T-cell (primary cell): ENCODE measurements at places on chromosomes 16 and 17. TPM values are rescaled to one million over a fixed set of nuclear protein-coding genes. Genes with fewer than 3 reads are reported as not detected.

ENPP7 gene
- total RNA-seq: 0.15 TPM

IL21R gene
- total RNA-seq: 44.3 TPM

FXR2 gene
- 44.7 TPM for total RNA-seq

MT3 gene
- total RNA-seq: 0.73 TPM

GRCh38 chr16:86424985-86425384 lies 85.3 kb upstream of the FOXF1 start:
- no peak for DNase-seq
- H3K27ac ChIP-seq: no peak overlapping the region
- H3K27me3 ChIP-seq: peaks cover 15% of the 10 kb centered on the region
- no peaks in the 10 kb centered on the region for H3K36me3 ChIP-seq

MYH8 gene
- total RNA-seq: not detected

- H3K27ac ChIP-seq: no peak overlapping the region
- no peak overlapping the region for H3K4me3 ChIP-seq
- H3K4me1 ChIP-seq: peaks cover 14% of the 10 kb centered on the region
Observed at GRCh38 chr16:77308163-77308561, 109.0 kb downstream of the SYCE1L start.

GRCh38 chr16:11356573-11357331 lies 11.5 kb downstream of the RMI2 start:
- H3K36me3 ChIP-seq: no peaks in the 10 kb centered on the region
- DNase-seq: no peak
- H3K4me1 ChIP-seq: peaks cover 32% of the 10 kb centered on the region
- H3K27me3 ChIP-seq: no peaks in the 10 kb centered on the region

DNA sequence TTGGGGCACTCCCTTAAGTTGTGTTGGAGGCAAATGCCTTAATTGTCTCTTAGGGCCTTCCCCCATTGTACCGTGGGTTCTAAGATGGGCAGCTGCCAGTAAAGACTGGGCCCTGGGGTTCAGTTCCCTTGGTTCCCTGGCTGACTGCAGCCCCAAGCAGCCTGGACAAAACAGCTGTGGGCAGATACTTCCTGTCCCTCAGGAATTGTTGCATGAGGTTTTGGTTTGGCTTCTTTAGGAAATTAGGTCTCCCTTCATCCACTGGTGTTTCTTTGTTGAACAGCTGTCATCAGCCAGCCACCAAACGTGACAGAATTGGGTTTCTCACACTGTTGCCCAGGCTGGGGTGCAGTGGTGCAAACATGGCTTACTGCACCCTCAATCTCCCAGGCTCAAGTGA lies 42.0 kb upstream of the ETV4 start:
- H3K4me1 ChIP-seq: no peaks in the 10 kb centered on the region
- DNase-seq: no peak
- no peaks in the 10 kb centered on the region for H3K27me3 ChIP-seq
- no peak overlapping the region for H3K4me3 ChIP-seq
- H3K27ac ChIP-seq: no peak overlapping the region

BCAR1 gene
- 1.6 TPM for total RNA-seq

NEURL4 gene
- 90.2 TPM for total RNA-seq

GRCh38 chr17:5978496-5978895 lies 91.7 kb upstream of the WSCD1 start:
- no peak overlapping the region for H3K27ac ChIP-seq
- H3K36me3 ChIP-seq: no peaks in the 10 kb centered on the region
- no peaks in the 10 kb centered on the region for H3K4me1 ChIP-seq
- no peaks in the 10 kb centered on the region for H3K27me3 ChIP-seq

DNA sequence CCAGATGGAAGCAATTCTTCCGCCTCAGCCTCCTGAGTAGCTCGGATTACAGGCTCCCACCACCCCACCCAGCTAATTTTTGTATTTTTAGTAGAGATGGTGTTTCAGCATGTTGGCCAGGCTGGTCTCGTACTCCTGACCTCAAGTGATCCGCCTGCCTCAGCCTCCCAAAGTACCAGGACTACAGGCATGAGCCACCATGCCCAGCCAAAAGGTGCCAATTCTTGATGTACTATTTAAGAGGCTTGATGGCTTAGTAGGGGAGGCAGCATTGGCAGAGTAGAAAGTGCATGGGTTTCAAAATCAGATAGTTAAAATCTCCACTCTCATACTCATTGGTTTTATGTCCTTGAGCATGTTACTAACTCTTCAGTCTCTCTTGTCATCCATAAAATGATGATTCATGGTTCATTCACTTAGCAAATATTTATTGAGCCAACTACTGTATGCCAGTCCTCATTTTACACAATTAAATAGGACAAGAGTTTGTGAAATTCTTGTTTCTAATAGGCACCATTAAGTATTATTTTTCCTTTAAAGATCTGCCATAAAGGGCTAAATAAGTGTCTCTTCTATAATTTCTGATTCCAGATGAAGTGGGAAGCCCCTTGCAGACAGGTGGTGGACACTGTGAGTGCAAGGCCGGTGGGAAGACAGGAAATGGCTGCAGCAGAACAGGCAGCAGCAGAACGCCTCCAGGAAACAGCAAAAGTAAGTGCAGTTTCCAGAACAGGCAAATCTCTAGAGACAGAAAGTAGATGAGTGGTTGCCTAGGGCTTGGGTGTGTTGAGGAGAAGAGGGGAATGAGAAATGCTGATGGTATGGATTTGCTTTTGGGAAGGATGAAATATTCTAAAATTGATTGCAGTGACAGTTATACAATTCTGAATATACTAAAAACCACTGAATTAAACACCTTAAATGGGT lies 8.2 kb upstream of the RPL27 start:
- no peaks in the 10 kb centered on the region for H3K27me3 ChIP-seq
- peaks cover 21% of the 10 kb centered on the region for H3K36me3 ChIP-seq
- H3K4me1 ChIP-seq: no peaks in the 10 kb centered on the region
- no peak for DNase-seq
- H3K4me3 ChIP-seq: no peak overlapping the region

DNA sequence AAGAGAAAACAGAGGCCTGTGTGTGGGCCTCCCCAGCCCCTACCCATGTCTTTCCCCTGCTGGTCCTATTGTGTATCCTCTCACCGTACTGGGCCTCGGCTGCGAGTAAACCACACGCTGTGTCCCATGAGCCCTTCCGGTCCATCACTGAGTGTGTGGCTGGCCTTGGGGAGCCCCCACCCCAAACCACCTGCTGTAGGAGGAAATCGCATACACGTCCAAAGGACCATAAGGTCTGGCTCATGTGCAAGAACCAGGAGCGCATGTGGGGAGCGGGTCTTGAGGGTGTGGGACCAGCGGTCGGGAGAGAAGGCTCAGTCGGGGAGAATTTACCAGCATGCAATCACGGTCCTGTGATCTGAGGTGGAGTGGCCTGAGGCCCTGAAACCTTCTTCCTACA lies 38.4 kb upstream of the DNAH17 start:
- no peak overlapping the region for H3K27ac ChIP-seq
- no peak overlapping the region for H3K4me3 ChIP-seq
- no peak for DNase-seq
- H3K4me1 ChIP-seq: no peaks in the 10 kb centered on the region

DNA sequence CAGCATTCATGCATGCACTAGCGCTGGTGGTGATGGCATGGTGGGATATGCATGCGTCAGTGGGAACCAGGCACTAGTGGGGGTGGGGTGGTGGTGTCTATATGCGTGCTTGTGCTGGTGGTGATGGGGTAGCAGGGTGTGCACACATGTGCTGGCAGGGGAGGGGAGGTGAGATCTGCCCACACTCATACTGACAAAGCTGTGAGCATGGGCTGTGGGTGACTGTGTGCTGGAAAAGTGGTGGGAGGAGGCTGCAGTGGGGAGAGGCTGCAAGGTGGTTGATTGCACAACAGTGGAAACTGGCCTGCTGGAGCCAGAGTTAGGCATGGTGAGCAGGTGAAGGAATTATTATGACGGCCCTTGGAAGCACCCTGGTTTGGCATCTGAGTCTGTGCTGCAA lies 31.3 kb upstream of the TEKT1 start:
- H3K27ac ChIP-seq: no peak overlapping the region
- H3K27me3 ChIP-seq: peaks cover 9% of the 10 kb centered on the region
- H3K4me1 ChIP-seq: peaks cover 2% of the 10 kb centered on the region
- no peaks in the 10 kb centered on the region for H3K36me3 ChIP-seq

SLC13A2 gene
- total RNA-seq: not detected

- H3K4me1 ChIP-seq: no peaks in the 10 kb centered on the region
- no peaks in the 10 kb centered on the region for H3K27me3 ChIP-seq
- no peak overlapping the region for H3K4me3 ChIP-seq
- DNase-seq: no peak
Observed at GRCh38 chr17:9860851-9861250, 35.1 kb downstream of the GLP2R start.

DNA sequence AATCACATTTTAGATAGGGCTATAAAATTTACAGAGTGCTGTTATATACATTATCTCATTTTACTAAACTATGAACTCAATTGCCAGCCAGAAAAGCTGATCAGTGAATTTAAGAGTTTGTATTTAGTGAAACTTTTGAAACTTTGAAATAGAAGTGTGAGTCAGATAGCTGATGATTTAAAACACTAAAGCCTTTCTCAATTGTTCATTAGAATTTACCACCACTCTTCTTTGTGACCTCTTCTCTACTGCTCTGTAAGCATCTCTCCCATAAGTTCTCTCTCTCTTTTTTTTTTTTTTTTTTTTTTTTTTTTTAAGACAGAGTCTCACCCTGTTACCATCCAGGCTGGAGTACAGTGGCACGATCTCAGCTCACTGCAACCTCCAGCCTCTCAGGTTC lies 43.7 kb downstream of the GOSR1 start:
- H3K27me3 ChIP-seq: no peaks in the 10 kb centered on the region
- H3K36me3 ChIP-seq: peaks cover 16% of the 10 kb centered on the region
- DNase-seq: no peak
- no peak overlapping the region for H3K27ac ChIP-seq
- no peak overlapping the region for H3K4me3 ChIP-seq

DNA sequence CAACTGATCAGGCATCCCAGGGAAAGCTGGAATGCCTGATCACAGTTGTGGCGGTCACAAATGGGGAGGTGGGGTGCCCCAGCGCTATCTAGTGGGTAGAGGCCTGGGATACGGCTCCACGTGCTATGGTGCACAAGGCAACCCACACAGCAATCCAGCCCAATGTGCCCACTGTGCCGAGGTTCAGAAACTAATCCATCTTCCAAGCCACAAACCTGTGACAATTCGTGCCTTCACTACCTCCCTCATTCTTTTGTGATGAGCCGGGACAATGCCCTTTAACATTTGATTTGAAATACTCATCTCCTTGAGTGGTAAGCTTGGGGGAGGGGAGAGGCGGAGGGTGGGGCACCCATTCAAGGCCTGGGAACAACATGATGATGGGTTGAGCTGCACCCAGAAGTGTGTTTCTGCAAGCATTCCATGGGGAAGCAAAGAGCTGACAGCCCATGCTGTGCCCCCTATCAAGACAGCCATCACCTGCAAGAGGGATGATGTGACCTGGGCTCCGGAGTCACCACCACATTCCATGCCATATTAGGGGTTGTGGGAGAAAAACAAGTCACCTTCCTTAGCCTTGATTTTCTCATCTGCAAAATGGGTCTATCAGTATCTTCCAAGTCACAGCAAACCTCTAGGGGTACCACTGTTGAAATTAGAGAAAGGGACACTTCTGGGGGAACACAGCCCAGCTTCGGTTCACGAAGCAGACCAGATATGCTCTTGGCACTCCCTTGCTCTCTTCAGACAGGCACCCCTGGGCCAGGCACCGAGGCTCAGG lies 3.7 kb downstream of the ELOB start:
- no peaks in the 10 kb centered on the region for H3K27me3 ChIP-seq
- peaks cover 10% of the 10 kb centered on the region for H3K4me1 ChIP-seq
- no peak overlapping the region for H3K4me3 ChIP-seq
- H3K36me3 ChIP-seq: peaks cover 63% of the 10 kb centered on the region
- DNase-seq: no peak

- no peaks in the 10 kb centered on the region for H3K27me3 ChIP-seq
- peaks cover 9% of the 10 kb centered on the region for H3K36me3 ChIP-seq
- DNase-seq: no peak
- H3K27ac ChIP-seq: no peak overlapping the region
- no peak overlapping the region for H3K4me3 ChIP-seq
- H3K4me1 ChIP-seq: peaks cover 7% of the 10 kb centered on the region
Observed at GRCh38 chr17:17805575-17805974, 31.2 kb downstream of the SREBF1 start.

FDXR gene
- 20.7 TPM for total RNA-seq

- no peaks in the 10 kb centered on the region for H3K27me3 ChIP-seq
- H3K4me1 ChIP-seq: no peaks in the 10 kb centered on the region
- no peak overlapping the region for H3K27ac ChIP-seq
- no peak for DNase-seq
- no peaks in the 10 kb centered on the region for H3K36me3 ChIP-seq
- H3K4me3 ChIP-seq: no peak overlapping the region
Observed at GRCh38 chr17:66850692-66851091, 15.8 kb downstream of the CACNG5 start.

DNA sequence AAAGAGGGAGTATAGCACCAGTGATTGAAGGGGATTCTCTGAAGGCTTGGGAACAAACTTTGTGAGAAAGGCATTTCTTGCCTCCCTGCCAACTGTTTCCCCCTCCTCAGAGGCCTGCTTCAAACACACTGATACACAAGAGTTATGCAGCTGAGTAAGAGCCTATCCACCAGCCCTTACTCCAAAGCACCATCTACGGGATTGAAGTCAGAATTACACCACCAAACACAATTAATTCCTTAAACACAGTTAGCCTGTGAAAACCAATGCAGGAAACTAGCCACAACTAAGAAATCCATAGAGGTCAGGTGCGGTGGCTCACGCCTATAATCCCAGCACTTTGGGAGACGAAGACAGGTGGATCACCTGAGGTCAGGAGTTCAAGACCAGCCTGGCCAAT lies 138.3 kb downstream of the SHCBP1 start:
- H3K4me3 ChIP-seq: no peak overlapping the region
- no peak for DNase-seq
- no peaks in the 10 kb centered on the region for H3K36me3 ChIP-seq
- H3K4me1 ChIP-seq: no peaks in the 10 kb centered on the region
- no peak overlapping the region for H3K27ac ChIP-seq

BRCA1 gene
- 2.8 TPM for total RNA-seq

DNA sequence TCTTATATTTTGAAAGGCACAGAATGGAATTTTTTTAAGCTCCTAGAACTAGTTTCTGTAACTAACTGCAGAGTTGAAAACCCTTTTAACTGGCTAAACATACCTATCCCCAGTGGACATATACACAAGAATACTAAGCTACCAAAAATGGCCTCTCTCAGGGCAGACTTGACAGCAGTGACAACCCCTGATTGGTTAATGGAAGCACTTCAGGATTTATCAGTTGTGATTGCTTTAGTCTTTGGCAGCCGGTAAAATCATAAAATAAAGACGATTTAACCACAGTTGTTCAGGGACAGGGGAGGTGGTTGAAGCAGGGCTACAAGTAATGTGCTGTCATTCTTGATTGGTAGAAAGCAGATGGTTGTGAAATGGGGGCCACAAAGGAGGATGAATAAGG lies 452.0 kb upstream of the SOX9 start:
- H3K36me3 ChIP-seq: no peaks in the 10 kb centered on the region
- no peak overlapping the region for H3K27ac ChIP-seq
- H3K27me3 ChIP-seq: no peaks in the 10 kb centered on the region

RTN4RL1 gene
- 1.1 TPM for total RNA-seq

- H3K4me1 ChIP-seq: no peaks in the 10 kb centered on the region
- H3K4me3 ChIP-seq: no peak overlapping the region
- H3K27ac ChIP-seq: no peak overlapping the region
- H3K36me3 ChIP-seq: no peaks in the 10 kb centered on the region
- no peak for DNase-seq
Observed at GRCh38 chr17:53462393-53462811, 360.3 kb upstream of the KIF2B start.

HAGHL gene
- 10.3 TPM for total RNA-seq
